Karpas-422 (cell line): ENCODE measurements at places on chromosomes 4 and X. TPM values are rescaled to one million over a fixed set of nuclear protein-coding genes. Genes with fewer than 3 reads are reported as not detected.

DNA sequence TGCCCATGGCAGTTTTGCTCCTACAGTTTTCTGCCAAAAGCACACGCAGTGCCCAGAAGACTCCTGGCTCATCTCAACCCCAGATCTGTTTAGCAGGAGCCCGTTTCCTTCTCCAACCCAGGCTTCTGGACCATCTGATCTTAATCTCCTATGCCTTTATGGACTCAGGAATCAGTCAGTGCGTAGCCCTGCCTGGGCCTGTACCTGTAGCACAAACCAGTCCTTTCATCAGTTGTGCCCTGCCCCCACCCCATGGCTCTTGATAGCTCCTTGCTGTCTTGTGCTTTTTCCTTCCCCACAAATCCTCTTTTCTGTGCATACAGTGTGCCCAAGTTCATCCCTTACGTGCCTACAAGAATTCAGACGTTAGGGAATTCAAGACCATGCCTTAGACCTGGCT lies 1.5 kb downstream of the ZNF718 start:
- DNase-seq = no peak

DNA sequence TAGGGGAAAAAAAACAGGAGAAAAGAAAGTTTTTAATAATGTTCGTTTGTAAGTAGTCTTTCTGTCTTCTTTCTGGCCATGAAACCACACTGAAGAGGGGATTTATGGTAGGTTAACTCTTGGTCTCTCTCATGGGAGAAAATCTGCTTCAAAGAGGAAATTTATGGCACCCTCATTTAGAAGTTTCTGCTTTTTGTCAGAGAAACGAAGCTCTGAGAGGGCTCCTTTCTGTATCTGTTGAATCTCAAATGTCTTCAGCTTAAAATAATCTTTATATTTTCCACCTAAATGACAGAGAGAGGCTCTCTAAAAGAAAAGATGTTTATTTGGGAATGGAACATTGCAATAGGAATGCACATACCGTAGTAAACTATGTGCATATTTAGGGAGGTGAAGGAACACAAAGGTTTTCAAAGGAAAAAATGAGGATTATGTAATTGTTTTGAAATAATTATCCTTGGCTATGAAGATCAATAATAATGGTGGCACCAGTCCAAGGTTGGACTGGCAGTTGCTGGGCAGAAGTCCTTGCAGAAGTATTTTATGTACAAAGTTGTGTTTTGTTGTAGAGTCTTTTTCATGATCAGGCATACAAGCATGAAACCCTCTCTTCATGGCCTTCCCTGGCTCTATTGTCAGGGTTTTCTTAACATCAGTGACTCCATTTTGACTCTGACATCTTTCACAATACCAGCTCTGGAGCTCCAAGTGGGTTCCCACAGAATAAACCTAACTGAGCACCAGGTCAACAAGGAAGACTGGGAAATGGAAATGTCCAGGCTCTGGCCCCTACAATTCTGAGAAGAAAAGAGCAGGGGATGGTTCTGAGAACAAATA lies 53.0 kb upstream of the HPSE start:
- no peak for DNase-seq

- no peak for DNase-seq
These were observed 92.0 kb downstream of the CHRNA9 start for GRCh38 chr4:40427128-40427527.

The HELT gene
- total RNA-seq = not detected in 2 replicates

- DNase-seq = no peak
These were observed 55.0 kb downstream of the PRPS1 start for GRCh38 chrX:107683124-107683895.
